SW 1271 (cell line): ENCODE measurements at places on chromosomes 2 and 18.

GRCh38 chr18:70288851-70289328 lies at the start of gene SOCS6:
TSS of gene SOCS6 (plus strand) at chr18:70289045. CDS start at chr18:70324669, 35,624 bp downstream.
- DNase-seq, result no peak

DNA sequence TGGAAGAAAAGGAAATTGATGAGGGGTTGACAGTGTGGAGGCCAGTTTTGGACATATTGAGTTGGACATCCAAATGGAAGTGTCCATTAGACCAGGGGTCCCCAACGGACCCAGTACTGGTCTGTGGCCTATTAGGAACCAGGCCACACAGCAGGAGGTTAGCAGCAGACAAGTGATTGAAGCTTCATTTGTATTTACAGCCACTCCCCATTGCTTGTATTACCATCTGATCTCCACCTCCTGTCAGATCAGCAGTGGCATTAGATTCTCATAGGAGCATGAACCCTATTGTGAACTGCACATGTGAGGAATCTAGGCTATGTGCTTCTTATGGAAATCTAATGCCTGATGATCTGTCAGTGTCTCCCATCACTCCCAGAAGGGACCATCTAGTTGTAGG lies 99.1 kb downstream of the MTX2 start:
- DNase-seq, result no peak

GRCh38 chr2:173090276-173090877 lies 14.7 kb downstream of the MAP3K20 start:
- peak; percentile 24 for DNase-seq

DNA sequence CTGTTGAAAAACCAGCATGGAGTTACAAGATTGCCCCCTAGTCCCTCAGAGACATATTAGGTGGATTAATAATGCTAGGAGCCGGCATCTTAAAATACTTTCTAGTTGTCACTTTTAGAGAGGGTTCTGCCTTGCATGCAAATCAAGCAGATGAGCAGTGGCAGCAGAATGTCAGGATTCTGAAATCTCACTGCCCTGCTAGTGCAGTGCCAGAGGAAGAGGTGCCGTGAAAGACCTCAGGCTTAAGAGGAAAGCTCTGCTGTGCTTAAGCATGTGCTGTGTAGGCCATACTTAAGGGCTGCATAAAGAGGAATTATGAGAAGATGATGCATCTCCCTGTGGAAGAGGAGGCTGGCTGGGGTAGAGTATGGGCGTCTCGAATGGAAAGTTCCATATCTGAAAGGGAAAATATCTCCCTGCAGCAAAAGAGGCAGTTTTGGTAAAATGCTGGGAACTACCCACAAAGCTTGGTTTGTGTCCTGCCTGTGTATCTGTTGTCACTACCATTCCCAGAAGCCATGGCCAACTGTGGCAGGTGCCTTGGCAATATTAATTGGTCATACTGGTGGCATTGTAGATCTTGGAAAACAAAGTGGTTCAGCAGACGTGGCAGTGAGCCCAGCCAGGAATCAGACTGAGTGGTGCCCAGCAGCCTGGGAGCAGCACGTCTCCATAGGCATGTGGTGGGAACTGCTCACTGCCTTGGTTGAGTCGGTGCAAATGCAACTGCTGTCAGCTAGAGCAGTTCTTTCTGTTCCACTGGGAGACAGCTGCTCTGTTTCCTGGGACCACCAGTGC lies 131.9 kb downstream of the EVA1A start:
- DNase-seq, result no peak

GRCh38 chr2:150136401-150136800 lies 351.1 kb downstream of the RND3 start:
- DNase-seq, result no peak

DNA sequence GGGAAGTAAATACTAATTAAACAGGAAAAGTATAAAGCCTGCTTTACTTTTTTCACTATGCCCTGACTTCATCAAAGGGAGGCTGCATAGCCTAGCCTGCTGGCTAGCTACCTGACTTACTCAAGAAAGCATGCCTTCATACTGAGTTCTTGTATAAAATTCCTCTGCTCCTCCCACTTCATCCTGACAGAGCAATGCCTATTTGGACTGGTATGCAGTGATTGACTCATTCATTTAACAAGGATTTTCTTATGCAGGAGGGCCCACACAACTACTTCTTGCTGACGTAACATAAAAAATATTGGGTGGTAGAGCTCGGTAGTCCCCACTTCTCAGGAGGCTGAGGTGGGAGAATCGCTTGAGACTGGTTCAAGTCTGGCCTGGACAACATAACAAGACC lies 70.5 kb downstream of the PRPF40A start:
- DNase-seq, result no peak

DNA sequence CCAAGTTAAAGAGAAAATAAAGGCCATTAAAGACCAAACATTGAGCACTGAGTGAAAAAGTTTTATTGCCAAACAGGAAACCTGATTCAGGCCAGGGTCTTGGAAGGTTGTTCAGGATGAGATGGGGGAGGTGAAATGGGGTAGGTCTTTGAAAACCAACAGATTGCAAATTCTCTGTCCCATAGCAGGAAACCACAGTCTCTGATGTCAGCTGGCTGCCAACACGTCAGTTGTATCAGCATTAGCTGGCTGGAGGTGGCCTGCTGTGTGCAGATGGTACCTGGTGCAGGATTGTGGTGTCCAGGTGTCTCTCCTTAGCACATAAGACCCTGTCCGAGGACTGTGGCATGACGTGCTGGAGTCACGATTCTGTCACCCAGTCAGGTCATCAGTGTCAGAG lies 106.3 kb downstream of the MSH2 start:
- DNase-seq, result no peak

DNA sequence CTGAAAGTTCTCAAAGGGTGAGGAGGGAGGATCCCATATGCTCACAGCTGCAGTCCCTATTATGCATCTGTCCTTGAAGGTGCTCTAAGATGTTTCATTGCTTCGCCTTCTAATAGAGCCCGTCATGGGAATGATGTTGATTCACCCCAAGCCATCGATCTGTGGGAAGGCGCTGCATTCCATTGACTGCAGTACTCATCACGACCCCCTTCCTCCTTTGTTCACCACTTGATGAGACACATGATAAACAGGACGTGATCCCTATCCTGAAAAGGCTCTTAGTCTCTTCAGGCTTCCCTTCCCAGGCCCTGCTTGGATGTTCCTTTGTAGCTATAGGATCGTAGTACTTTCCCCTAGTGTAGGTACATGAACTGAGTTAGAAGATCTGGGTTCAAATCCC lies 181.8 kb downstream of the AGPS start:
- no peak for DNase-seq

GRCh38 chr2:40329739-40330030 lies 122.2 kb downstream of the SLC8A1 start:
- no peak for DNase-seq

DNA sequence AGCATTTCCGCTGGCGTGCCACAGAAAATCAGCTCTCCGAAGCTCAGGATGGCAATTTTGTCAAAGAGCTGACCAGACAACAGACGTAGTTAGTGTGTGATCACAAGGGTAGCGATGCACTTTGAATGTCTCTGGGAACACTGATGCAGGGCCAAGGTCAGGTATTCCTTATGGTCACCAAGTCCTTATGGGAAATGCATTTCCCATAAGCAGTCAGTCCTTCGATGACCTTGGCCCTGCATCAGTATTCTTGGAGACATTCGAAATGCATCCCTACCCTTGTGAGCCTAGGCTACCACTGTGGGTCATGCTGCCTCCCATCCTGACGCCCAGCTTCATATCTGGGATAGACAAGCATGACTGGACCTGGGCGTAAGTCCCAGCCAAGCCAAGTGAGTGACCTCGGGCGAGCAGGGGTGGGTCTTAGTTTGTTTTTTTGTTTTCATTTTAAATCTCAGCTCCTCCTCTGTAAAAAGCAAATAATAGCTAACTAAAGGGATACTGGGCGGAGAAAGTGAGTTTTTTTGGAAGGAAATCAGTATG lies 13.6 kb downstream of the ABCG5 start:
- DNase-seq, result no peak

DNA sequence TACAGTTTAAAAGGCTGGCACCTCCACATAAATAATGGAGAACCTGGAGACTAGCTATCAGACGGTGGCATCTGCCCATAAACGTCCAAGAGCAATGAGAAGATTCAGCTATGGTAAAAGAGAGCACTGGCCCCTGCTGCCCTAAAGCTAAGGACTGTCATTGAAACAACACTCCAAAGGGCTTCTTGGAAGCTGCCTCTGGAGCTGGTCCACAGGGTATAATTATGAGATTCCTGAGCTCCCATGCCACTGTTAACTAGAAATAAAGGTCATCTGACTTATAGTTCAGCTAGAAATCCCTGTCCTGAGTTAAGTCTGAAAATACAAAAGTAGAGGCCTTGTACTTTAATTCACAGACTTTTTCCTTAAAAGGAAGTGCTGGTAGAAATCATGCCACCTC lies 39.9 kb upstream of the RBMS1 start:
- DNase-seq, result no peak

- DNase-seq, result no peak
Observed at GRCh38 chr2:220068846-220069245, 441.4 kb downstream of the SLC4A3 start.

DNA sequence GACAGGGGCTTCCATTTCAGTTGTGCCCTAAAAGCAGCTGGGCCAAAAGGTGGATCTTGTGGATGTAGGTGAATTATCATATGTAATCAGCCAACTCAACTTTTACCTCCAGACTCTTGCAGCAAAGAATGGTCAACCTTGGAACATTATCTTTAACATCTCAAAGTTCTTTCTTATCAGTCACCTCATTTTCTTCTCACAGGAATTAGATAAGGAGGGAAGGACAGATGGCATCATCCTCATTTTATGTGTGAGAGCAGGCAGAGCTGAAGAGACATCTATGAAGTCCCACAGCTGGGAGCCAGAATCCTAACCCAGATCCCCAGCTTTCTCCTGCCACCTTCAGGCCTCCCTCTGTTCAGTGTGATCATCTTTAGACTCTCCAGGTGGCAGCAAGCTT lies 182.1 kb downstream of the MGAT5 start:
- DNase-seq, result no peak

DNA sequence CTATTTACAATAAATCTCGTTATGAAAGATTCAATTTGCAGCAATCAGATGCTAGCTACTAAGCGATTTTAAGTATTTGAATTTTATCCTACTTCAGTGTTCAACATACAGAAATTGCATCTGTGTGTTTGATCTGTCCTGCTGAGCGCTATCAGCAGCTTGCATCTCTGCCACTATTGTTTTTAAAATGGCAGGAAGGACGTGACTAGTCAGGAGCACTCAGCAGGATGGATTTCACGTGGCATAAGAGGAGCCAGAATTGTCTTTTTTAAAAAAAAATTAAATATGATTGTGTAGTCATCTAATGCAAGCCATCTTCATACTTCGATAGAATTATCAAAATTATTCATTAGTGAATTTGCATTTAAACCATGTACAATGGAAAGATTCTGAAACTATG lies 2.8 kb upstream of the KLHL14 start:
- no peak for DNase-seq

DNA sequence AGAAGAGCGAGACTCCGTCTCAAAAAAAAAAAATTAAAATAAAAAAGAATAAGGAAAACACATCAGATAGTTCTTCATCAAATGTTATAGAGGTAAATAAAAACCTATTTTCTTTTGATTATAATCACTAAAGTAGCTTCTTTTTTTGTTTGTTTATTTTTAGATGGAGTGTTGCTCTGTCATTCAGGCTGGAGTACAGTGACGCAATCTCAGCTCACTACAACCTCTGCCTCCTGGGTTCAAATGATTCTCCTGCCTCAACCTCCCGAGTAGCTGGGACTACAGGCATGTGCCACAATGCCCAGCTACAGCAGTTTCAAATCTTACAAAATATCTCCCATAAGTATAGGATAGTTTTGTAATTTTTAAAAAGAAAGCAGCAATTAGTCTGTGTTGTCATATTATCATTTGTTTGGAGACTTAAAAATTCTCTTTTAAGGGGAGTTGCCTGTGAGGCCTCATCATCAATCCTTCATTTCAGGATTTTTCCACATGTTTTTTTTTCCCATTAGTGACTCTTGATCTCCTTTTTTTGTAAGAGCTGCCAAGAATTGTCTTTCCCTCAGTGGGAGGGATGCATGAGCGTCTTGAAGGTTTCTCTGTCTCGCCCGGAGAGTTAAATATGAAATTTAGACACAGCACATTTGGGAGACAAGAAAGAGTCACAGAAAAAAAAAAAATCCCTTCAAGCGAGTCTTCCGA lies 275.9 kb downstream of the CDCA7 start:
- DNase-seq, result no peak

GRCh38 chr2:128390256-128390990 lies 71.8 kb upstream of the HS6ST1 start:
- DNase-seq, result no peak

DNA sequence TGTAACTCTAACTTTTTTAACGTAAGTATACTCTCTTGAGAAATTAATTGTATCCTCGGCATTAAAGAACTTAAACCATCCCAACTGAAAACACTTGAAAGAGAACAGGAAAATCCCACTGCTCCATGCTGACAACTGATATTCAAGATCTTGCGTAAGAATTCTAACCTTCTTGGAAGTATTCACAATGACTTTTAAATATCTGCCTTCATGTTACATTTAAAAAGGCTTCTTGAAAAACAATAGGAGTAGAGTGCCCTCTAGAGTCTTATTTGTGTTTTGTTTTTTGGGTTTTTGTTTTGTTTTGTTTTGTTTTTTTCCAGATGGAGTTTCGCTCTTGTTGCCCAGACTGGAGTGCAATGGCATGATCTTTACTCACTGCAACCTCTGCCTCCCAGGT lies 65.4 kb upstream of the DNAJC10 start:
- DNase-seq, result peak; percentile 66

- no peak for DNase-seq
Observed at GRCh38 chr18:10365021-10365500, 89.4 kb upstream of the APCDD1 start.

DNA sequence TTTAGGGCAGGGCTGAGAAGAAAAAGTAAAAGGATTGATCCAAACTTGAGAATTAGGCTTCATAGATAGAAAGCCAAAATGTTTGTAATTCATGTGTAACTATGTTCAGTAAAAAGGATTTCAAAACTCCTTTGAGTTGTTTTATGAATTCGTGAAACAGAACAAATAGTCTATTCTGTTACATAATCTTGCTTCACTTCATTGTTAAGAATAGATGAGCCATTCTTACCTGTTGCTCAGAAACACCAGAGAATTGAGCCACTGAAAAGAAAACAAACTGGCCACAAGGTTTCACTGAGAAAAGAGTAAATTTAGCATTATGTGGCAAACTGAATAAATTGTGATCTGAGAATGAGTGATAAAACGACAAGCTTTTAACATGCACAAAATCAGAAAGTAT lies 4.5 kb upstream of the ITPRID2 start:
- DNase-seq, result no peak

- DNase-seq, result no peak
Observed at GRCh38 chr2:46146866-46147502, 150.2 kb upstream of the EPAS1 start.
